ENCODE measurements at places on chromosomes 12 and 14.

DNA sequence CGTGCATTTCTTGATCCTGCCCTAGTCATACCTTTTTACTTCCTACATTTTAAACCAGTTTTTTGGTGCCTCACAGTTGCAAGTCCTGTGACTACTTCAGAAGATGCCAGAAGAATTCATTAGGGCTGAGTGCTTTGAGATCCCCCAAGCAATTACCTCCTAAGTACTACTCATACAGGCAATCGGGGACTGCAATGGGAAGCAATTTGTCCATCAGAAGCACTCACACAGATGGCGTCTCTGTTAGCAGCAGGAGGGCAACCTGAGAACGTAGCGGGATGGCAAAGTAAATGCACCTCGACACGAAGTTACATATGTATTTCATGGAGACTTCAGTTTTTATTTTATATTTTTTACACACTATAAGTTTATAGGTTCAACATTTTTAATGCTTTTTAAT lies 188.3 kb downstream of the CAPZA3 start:
- no peak for DNase-seq

DNA sequence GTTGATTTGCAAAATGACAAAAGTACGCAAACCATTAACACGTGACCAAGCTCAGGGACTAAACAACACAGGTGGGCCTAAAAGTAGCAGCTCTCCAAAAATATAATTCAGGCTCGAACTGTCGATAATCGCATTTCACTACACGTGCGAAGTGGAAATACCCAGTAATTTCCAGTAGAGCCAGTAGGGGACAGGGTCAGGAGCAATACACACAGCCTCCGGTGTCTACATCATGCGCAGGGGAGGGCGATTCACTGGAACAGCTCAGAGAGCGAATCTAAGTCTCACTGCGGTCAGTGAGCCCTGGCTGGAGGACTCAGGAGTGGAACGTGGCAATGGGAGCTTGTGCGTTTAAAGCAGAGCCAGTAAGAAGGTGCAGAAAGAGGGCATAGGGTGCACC lies 40.4 kb downstream of the SETD3 start:
- no peak for DNase-seq

GRCh38 chr12:71935594-71935993 lies 3.1 kb upstream of the TPH2 start:
- DNase-seq: no peak

GRCh38 chr12:92424338-92424737 lies 278.5 kb upstream of the PLEKHG7 start:
- no peak for DNase-seq

DNA sequence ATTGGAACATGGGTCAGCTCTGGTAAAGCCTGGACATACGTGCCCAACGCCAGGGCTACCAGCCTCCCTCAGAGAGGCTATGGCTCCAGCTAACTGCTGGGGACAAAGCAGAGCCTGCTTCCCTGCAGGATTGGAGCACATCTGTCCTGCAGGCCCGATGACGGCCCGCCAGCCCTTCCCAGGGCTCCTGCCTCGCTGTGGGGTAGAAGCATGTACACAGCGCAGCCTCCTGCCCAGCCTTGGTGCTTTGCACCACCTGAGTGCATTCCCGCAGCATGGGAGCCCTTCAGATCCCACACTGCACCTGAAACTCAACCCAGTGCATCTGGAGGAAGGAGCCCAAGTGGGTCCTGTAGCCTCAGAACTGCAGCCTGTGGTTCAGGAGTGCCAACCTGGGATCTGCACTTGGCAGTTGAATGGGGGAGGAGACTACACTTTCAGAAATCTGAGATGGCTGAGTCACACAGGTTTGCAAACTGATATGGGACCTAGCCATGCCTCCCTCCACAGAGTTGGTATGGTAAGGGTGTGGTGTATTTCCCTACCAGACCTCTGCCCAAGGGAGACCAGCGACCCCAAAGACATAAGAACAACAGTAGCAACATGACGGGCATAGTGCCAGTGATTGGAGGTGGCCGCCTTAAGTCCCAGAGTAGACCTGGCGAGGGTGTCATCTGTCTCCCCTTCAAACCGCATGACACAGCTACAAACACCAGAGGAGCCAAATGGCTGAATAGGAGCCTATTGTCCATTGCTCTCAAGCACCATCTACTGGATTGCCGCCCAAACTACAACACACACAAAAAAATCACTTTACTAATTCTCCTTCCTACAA lies 273.9 kb upstream of the MIS18BP1 start:
- no peak for DNase-seq

DNA sequence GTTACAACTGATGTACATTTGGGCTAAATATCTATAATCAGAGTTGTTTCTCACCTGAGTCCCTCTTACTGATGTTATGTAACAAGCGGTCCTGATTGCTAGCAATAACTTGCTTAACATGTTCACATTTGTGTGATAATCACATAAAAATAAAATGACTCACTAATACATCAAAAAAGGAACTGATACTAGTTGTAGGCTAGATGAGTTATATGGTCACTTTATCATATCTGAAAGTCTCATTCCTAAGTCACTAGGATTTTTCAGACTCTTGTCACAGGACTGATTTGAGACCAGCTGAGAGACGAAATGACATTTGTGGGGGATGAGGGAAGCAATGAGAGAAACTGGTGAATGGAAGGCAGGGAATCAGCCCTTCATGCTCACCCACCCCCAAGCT lies 34.3 kb downstream of the NKX2-1 start:
- DNase-seq: no peak

- no peak for DNase-seq
Observed at GRCh38 chr12:122159882-122160281, 14.1 kb downstream of the IL31 start.

DNA sequence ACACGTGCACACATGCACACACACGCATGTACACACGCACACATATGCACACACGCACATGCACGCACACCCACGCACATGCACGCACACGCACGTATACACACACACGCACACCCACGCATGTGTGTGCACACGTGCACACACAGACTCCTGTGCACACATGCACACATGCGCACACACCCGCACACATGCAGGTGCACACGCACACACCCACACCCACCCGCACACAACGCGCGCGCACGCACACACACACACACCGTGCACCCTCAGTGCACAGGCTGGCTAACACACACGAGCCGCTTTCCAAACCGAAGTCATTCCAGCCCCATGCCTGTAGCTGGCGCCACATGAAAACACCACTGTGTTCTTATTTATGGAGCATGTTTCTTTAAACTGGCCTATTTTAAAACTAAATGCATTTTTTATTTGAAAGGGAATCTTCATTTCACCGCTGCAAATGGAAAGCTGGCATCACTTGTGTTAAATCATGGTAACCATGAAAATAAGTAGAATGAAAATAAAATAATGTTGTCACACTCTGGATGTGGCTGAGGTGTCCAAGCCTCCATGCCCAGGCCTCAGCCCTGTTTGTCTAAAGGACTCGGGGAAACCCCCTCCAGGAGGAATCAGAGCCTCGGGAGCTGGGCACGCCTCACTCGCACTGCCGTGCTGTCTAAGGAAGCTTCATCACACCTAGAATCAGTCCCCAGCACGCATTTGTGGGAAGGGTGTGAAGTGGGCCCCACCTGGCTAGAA lies 45.1 kb downstream of the GALNT9 start:
- DNase-seq: no peak

DNA sequence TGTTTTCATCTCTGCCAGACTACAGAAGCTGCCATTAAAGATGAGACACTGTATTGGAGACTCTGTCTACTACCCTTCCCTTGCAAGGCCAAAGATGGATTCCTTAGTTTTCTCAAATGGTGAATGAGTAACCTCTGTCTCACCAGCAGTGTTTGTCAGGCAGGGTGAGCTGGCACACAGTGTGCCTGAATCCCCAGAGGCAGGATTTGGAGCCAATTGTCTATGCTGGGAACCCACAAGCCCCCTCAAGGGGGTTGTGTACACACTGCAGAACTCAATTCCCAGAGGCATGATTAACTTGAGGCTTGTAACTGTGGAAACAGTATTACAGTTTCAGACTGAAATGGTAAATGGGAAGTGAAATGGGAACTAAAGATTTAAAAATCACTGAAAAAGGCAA lies 136.8 kb upstream of the PTPRB start:
- DNase-seq: no peak

DNA sequence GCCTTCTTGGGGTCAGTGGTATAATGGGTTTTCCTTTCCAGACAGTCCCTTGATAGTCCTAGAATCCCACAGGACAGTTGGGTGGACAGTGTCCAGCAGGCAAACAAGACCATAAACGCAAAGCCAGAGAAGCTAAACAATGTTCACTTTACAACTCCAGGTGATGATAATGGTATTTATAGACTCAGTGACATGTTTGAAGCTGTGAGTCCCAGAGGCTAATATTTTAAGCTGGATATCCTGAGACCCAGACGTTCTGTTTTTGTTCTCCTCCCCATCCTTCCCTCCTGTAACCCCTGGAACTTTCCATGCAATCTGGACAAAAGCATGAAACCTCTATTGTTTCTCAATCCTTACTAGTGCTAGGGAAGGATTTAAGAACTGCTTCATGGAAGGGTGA lies 121.0 kb downstream of the ZFP36L1 start:
- DNase-seq: no peak

- DNase-seq: no peak
Observed at GRCh38 chr12:117045160-117046010, 53.8 kb downstream of the TESC start.

- no peak for DNase-seq
Observed at GRCh38 chr12:18559242-18559641, 178.6 kb downstream of the PLCZ1 start.

GRCh38 chr14:32468955-32469354 lies 139.9 kb downstream of the AKAP6 start:
- DNase-seq: no peak

DNA sequence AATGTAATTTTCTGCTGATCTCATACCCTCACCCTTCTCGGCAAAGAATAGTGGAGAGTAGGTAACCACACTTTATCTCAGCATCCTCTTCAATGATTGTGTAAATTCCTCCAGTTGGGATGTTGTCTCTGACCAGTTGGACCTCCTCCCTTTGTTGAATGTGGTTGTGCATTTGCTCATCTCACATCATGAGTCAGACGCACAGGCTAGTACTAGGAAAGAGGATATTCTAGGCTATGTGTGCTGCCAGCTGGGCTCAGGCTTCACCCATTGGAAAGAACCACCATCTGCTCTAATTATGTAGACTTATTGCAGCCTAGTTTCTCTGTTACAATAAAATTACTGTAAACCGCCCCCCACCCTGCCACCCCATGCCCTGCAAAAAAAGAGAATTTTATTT lies 90.3 kb downstream of the LMO3 start:
- no peak for DNase-seq

DNA sequence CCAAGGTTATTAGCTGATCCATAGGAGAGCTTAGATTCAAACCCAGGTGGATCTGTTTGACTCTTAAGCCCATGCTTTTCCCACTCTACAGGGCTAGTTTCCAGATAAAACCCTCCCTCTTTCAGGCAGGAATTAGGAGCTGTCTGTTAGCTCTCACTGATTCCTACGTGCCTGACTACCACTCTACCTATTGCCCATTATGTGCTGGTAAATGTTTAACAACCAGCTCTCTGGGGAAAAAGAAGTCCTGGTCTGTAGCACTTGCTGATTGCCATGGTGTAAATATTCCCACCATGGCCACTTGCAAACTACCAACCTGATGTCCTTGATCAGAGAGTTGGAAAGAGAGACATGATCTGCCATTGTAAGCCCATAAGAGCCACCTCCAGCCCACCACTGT lies 65.5 kb upstream of the BDKRB2 start:
- DNase-seq: no peak

GRCh38 chr12:107624493-107624892 lies 61.1 kb upstream of the PWP1 start:
- DNase-seq: no peak

GRCh38 chr12:101713059-101713682 lies 15.7 kb downstream of the CHPT1 start:
- no peak for DNase-seq

DNA sequence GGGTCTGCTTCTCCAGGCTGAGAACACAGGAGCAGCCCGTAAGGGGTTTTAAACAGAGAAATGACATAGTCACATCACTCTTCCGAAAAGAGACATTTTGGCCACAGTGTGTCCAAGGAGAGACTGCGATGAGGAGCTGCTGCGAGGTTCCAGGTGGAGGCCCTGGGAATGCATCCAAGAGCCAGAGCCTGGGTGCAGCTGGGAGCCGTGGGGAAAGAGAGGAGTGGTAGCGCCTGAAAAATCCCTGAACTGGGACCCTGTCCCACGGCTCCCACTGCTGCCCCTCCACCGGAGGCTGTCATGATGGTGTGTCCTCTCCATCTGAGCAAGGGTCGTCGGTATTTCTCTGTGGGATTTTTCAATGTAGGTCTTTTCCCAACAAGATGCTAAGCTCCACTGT lies 146.9 kb downstream of the BCL11B start:
- no peak for DNase-seq

DNA sequence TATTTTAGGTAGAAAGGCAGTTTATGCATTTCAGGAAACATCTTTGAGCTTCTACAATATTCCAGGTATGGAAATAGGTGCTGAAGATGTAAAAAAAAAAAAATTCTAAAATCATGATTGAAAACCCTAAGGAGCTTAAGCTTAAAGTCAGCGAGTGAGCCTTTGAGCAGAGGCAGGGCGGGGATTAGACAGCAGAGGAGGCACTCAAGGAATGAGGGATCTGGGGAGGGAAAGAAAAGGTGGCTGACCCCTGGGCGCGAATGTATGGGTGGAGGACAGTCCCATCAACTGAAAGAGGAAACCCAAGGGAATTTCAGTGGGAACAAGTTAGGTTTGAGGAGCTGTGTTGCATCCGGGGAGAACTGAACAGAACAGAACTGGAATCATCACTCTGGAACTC lies 6.4 kb upstream of the PTMS start:
- no peak for DNase-seq

GRCh38 chr12:114404926-114405518 lies 922 bp downstream of the TBX5 start:
- no peak for DNase-seq

- no peak for DNase-seq
Observed at GRCh38 chr14:51868405-51868804, 8.0 kb downstream of the GNG2 start.

GRCh38 chr12:115916910-115917668 lies 360.4 kb downstream of the MED13L start:
- peak; percentile 71 for DNase-seq

GRCh38 chr12:43459285-43459684 lies 92.7 kb downstream of the ADAMTS20 start:
- no peak for DNase-seq

DNA sequence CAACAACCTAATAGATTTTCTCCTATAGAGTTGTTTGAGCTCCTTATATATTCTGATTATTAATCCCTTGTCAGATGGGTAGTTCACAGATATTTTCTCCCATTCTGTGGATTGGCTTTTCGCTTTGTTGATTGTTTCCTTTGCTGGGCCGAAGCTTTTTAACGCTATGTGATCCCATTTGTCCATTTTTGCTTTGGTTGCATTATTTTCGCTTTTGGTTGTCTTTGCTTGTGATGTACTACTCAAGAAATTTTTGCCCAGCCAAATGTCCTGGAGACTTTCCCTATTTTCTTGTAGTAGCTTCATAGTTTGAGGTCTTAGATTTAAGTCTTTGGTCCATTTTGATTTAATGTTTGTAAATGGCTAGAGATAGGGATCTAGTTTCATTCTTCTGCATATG lies 258.4 kb upstream of the FAR2 start:
- DNase-seq: no peak

- peak; percentile 25 for DNase-seq
Observed at GRCh38 chr12:79848339-79848738, 86.6 kb downstream of the PPP1R12A start.
